ENCODE measurements at places on chromosomes 7 and 10. TPM values are rescaled to one million over a fixed set of nuclear protein-coding genes. Genes with fewer than 3 reads are reported as not detected.

FKBP6 gene
- not detected for total RNA-seq

GBX1 gene
- not detected for total RNA-seq

FAM24B gene
- 14.2 TPM for total RNA-seq

VIM gene
- total RNA-seq: 1,774 TPM

SGCE gene
- 50.4 TPM for total RNA-seq

DYDC2 gene
- total RNA-seq: 0.06 TPM

SORBS1 gene
- total RNA-seq: 0.91 TPM

MLXIPL gene
- total RNA-seq: 1.3 TPM

LEP gene
- not detected for total RNA-seq

NME8 gene
- total RNA-seq: not detected

Measured in A549 treated with CpdA at 1 μM for 4 hours (cell line).